Left colon (tissue), 2 donors: ENCODE measurements at places on chromosomes 7 and 10.

- DNase-seq, result no peak
Observed at GRCh38 chr10:23496727-23497126, 57.9 kb downstream of the OTUD1 start.

DNA sequence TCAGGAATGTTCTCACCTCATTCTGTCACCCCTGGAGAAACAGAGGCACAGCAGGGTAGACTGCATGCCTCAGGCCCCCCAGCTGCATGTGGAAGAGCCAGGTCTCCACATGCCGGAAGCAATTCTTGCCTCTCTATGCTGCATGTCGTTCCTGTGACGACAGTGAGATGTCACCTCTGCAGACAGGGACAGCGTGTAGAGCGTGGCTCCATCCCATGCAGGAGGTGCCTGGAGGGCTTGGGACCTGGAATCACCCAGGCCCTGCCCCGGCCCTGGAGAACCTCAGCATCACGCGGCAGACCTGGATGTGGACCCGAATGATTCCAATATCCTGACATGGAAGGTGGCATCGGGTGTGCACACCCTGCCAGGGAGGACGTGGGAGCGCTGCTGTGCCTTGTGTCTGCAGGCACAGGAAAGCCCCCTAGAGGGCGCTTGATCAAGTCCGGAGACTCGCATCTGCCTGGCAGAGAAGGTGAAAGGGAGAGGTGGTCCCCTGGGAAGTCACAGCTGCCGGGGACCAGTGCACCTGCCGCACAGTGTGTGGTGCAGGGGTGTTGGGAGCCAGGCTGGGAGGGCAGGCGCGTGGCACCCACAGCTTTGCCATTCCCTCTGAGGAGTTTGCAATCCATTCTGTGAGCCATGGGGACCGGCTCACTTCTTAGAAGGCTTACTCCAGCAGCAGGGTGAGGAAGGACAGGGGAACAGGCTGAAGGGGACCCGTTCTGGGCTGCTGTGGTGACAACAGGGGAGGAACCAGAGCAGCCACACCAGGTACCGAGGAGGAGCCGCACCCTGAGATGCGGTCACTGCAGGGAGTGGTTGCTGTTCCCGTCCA is 45.3 kb upstream of the EN2 start:
- DNase-seq, result peak; percentile 66

DNA sequence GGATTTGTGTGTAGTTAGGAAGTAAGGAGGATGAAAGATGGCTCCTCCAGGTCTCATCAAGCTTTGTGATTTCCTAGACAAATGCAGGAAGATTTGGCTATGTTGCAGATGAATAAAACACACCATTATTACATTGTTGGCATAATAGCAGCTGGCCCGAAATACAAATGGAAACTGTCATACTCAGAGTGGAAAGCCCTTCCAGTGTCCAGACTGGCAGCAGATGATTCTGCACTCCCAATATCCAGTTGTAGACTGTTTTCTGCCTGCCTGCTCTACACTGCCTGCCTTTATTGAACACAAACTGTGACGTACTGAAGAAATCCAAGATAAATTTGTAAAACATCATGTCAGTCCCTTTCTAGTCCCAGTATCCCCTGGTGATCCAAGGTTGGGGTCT is 99.7 kb upstream of the FZD1 start:
- DNase-seq, result no peak

- no peak for DNase-seq
Observed at GRCh38 chr7:30927559-30927958, 15.9 kb downstream of the AQP1 start.

DNA sequence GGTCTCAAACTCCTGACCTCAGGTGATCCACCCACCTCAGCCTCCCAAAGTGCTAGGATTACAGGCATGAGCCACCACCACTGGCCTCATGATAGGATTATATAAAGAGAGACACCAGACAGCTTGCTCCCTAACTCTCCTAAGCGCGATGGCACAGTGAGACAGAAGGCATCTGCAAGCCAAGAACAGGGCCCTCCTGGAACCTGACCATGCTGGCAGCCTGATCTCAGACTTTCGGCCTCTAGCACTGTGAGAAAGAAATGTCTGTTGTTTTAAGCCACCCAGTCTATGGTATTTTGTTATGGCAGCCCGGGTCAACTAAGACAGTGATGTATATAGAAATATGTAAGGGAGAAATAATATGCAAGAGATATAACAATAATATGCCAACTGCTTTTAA is 51.2 kb downstream of the SRPK2 start:
- DNase-seq, result no peak

GRCh38 chr10:86899132-86899531 is 58.3 kb downstream of the MMRN2 start:
- no peak for DNase-seq

DNA sequence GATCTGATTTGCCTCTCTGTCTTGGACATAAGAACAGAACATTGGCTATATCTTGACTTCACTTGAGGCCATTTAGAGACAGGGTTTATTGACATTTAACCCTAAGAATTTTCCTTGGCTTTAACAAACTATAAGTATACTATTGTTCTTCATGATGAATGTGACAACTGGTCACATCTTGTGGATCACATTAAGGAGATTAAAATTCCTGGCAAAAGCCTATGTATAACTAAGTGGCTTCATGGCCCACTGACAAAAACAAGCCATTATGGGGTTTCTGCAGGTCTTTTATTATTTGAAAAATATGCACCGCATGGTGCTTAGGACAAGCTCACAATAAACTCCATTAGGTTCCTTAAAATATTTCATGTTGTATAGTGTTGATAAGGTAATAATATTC is 54.8 kb downstream of the THNSL1 start:
- no peak for DNase-seq

GRCh38 chr7:134891262-134891695 is 95.0 kb upstream of the AGBL3 start:
- DNase-seq, result peak; percentile 13

DNA sequence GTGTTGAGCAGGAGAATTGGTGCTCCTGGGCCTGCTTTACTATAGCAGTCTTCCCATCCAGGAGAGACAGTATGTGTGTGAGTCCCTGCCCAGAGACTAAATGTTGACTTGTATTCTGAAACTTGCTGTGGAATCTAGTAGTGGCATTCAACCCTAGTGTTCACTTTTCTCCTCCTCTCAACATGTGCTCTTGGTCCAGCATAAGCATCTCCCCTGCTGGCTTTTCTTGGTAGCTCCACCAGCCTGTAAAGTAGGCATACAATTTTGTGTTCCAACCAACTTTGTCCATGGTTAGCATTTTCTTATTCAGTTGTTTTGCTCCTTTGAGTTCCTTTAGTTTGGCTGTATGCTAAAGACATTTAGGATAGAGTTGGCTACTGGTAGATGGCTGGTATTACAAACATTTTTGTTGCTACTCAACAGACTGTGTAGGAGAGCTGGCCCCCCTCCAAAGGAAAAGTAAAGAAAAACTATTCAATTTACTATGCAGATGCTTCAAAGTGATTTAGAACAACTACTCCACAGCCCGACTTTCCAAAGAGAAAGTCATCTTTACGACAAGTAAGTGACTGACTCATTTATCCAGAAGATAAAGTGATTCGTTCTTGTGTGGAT is 46.0 kb downstream of the ASB4 start:
- DNase-seq, result no peak

- DNase-seq, result no peak
Observed at GRCh38 chr7:3979611-3980299, 678.7 kb downstream of the SDK1 start.

DNA sequence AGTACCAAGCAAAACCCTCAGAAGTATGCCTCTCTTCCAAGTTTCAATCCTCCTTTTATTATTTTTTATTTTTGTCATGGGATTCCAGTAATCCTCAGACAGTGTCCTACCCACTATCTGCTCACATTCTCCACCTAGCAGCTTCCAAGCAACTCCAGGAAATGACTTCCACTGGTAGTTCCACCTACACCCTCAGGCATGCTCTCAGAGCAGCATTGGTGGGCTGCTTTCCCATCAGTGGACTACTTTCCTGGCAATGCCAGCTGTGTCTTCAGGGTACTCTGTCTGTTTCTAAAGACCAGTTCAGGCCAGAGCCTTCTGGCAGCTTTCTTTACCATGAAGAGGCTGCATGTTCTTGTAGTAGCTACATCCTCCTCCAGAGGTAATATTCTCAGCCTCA is 244.0 kb downstream of the HGF start:
- no peak for DNase-seq

- DNase-seq, result no peak
Observed at GRCh38 chr10:8312079-8312478, 257.6 kb downstream of the GATA3 start.

- no peak for DNase-seq
Observed at GRCh38 chr10:114874827-114875411, 53.3 kb downstream of the FHIP2A start.

- DNase-seq, result no peak
Observed at GRCh38 chr10:78727251-78727650, 341.5 kb upstream of the ZMIZ1 start.

GRCh38 chr7:107138696-107139420 is 29.9 kb upstream of the HBP1 start:
- no peak for DNase-seq

DNA sequence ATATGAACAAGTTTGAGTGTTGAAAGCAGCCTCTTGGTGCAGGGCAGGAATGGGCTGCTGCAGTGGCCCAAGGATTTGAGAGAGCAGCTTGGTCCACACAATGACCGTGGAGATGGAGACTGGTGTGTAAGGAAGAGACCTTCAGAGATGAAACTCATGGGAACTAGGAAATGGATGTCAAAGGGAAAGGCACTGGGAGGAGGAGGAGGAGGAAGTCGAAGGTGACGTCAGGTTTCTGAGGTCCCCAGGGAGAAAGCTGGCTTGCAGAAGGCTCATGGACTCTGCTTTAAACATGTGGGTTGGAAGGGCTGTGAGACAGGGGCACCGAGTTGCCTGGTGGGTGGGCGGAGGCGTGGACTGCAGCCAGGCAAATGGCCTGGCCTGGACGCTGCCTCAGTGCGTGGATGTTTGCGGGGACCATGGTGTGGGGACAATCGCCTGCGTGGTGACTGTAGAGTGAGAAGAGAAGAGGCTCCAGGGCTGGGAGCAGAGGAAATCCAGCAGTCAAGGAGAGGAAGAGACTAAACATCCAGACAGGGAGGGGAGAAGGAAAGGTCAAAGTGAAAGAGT is 14.6 kb downstream of the C10orf71 start:
- no peak for DNase-seq

GRCh38 chr7:25996006-25996408 is 156.0 kb upstream of the NFE2L3 start:
- DNase-seq, result no peak

GRCh38 chr10:1241322-1241890 is 185.2 kb downstream of the WDR37 start:
- DNase-seq, result no peak

- DNase-seq, result no peak
Observed at GRCh38 chr10:131689016-131689415, 211.8 kb upstream of the PPP2R2D start.

DNA sequence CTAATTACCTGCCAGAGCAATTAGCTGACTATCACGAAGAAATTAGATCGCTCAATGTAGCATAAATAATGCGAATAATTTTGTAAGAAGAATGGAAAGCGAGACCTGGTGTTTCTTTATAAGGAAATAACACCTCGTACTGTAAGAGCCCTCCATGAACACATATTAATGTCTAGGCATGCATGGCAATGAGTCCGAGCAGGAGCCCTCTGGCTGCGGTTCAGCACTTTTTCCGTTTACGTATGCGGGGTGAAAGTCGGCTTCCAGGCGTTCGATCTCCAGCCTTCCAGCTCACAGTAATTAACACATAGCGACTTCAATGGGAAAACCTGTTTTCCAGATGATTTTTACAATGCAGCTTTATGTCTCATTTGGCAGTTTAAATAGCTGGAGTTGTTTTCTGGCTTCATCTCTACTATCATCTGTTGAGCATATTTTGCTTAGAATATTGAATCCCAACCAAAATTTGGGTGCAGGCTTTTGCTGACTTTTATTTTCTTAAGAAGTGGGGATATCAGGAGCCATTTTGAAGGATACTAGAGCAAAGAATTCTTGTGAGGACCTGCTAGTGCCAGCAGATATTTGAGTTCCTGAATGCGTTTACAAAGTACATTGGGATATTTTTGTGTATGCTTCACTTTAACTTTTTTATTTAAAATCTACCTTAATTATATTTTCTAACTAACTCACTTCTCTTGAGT is 7.2 kb upstream of the SP8 start:
- no peak for DNase-seq

GRCh38 chr7:55381696-55382095 is 16.6 kb downstream of the LANCL2 start:
- no peak for DNase-seq

- no peak for DNase-seq
Observed at GRCh38 chr7:149456506-149457421, 4.1 kb downstream of the ZNF777 start.

DNA sequence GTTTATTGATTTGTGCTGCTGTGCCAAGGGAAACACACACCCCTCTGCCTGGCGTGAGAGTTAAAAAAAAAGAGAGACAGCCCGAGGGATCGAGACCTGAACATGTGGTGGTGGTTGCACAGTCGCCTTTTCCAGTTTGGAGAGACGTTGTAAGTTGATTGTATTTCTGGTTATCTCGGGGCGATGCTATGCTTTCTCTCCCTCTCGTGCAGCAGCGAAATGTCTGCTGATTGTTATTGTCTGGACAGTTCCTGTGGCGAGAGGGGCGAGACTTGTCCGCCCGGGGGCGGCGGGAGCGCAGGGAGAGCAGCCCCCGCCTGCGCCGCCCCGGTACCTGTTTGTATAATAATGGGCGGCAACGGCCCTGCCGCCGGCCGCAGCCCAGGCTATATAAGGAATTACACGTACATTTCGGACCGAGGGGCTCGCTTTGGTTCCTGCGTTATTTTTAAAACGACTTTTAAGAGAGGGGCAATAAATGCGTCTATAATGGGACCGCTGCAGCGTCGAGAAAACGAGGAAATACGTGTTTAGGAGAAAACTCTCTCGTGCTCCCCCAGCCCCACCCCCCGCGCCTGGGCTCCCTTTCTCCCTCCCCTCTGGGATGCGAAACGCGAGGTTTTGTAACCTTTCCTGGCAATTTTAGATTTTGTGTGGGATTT is 1.7 kb downstream of the ZEB1 start:
- DNase-seq, result no peak

DNA sequence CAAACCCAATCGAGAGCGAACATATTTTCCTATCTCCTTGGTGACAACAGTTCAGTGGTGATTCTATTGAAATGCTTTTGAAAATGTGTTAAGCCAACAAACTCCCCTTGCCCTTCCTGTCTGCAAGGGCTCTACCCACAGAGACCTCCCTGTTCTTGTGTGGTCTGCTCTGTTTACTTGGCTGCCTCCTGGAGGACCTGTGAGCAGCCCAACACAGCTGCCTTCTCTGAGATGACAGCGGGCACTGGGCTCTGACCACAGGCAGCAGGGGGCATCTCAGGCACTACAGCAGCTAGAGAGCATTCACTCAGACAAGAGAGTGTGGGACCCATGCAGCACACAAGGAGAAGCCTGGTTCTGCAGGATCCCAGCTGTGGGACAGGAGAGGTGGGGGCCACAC is 416.4 kb downstream of the TCERG1L start:
- DNase-seq, result no peak

DNA sequence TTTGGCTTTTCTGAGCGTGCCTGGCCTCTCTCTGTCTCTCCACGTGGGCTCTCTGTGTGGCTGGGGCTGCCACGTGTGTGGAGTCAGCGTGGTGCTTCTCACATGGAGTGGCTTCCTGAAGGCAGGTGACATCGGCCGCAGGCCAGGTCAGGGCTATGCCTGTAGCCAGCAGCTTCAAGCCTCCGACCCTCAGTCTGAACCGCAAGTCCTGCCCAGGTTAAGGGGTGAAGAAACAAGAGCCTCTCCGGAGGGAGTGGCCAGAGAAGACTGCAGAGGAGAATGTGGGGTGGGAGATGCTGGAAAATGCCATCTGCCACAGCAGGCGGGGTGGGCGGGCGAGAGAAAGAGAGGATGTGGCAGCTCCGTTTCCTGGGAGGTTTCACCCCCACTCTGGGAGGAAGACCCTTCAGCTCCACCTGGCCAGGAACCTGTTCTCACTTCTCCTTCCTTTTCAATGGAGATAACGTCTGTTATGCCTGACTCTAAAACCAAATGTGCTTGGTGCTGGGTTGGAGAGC is 14.3 kb upstream of the VIPR2 start:
- DNase-seq, result no peak
